ENCODE measurements at places on chromosomes 1 and 21. TPM values are rescaled to one million over a fixed set of nuclear protein-coding genes. Genes with fewer than 3 reads are reported as not detected.

HMGN1 gene
- total RNA-seq, result 403 TPM

- H3K4me3 ChIP-seq, result peak overlapping the region; percentile 97
- peaks cover 11% of the 10 kb centered on the region for H3K4me1 ChIP-seq
- H3K36me3 ChIP-seq, result 0 out of 2 replicates have a peak, but pooled peaks cover 1% of the 10 kb centered on the region
These were observed 945 bp downstream of the CHAF1B start for GRCh38 chr21:36386031-36386642.

GRCh38 chr1:17742583-17742982 is 12.6 kb upstream of the ACTL8 start:
- no peak overlapping the region for H3K27ac ChIP-seq
- no peaks in the 10 kb centered on the region for H3K36me3 ChIP-seq
- H3K4me1 ChIP-seq, result no peaks in the 10 kb centered on the region

DNA sequence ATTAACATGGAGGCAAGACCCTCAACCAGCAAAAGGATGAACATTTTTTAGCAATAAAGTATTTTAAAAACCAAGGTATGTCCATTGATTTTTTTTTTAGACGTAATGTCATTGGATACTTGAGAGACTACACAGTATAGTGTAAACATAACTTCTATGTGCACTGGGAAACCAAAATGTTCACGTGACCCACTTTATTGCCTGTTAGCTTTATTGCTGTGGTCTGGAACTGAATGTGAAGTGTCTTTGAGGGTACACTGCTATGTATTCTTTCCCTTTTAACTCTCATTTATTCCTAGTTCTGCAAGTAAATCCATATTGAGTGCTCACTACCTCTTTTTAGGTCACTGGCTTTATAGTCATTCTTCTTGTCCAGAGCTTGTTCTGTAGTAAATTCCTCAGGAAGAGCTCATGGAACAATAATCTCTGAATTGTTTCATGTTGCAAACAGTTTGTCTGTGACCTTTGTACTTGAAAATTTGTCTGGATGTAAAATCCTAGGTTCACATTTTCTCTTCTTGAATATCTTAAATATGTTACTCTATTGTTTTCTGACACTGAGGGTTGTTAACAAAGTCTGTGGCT is 20.6 kb downstream of the ABCD3 start:
- no peak overlapping the region for H3K27ac ChIP-seq
- H3K4me3 ChIP-seq, result no peak overlapping the region
- H3K4me1 ChIP-seq, result no peaks in the 10 kb centered on the region
- no peak for DNase-seq
- peaks cover 1% of the 10 kb centered on the region for H3K36me3 ChIP-seq

DNA sequence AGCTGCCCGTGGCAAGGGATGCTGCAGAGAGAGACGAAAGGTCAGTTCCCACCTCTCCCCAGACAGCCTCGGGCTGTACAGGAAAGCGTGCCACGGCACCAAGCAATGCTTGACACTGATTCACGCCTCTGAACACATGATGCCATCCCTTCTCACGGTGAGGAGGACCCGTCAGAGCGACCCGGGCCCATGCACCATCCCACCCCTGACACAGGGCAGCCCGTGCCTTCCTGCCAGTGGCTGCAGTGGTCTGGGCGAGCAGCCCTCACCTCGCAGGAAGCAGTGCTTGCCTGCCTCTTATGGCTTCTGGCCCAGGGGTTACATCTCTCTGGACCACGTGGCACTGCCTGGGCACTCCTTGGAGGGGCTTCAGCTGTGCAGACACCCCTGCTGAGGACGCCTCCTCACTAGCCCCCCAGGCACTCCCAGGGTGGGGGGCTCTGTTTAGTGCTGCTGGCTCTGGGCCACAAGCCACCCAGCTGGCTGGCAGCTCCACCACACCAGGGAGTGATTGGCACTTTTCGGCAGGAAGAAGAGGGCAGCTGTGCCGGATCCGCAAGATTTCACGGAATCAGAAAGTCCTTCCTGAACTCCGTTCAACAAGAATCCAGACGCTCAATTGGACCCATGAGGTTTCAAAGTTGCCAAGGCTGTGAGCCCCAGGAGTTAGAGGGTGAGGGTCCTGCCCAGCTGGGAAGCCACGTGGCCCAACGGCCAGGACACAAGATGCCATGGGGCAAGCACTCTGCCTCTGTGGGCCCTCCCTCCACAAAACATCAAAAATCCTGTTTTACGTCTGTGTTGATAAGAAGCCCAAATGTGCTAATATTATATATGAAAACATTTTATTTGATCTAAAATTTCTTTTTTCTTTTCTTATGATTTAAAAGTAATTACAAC is 34.8 kb upstream of the SLC19A1 start:
- H3K4me1 ChIP-seq, result no peaks in the 10 kb centered on the region
- H3K36me3 ChIP-seq, result no peaks in the 10 kb centered on the region
- no peaks in the 10 kb centered on the region for H3K27me3 ChIP-seq
- H3K4me3 ChIP-seq, result no peak overlapping the region
- DNase-seq, result no peak

GRCh38 chr1:94993931-94994645 is 67.2 kb upstream of the CNN3 start:
- no peaks in the 10 kb centered on the region for H3K4me1 ChIP-seq
- no peak for DNase-seq
- H3K4me3 ChIP-seq, result no peak overlapping the region
- no peak overlapping the region for H3K27ac ChIP-seq

All from GM23338 (cell line).